SJCRH30 (cell line): ENCODE measurements at places on chromosomes 5 and 9.
A peak's percentile ranks its signal among the peaks of the same experiment; 100 is the strongest.

DNA sequence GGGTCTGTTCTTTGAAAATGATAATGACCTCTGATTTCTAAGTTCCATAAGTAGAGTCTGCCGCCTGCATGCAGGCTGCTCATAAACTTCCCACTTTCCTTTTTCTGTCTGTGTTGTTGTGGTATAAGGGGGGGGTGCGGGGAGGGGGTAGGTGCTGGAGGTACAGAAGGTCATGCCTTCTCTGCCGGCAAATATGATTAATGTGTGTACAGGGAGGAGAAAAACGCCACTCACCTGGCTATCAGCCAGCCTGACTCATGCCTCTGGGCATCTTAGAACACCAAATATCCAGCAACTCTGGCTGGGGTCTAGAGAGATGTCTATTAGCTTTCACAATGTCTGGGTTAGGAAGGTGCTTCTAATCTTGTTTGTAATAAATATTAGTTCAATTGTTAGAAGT, 128.3 kb downstream of the EFNA5 start:
- peak; percentile 90 for DNase-seq

DNA sequence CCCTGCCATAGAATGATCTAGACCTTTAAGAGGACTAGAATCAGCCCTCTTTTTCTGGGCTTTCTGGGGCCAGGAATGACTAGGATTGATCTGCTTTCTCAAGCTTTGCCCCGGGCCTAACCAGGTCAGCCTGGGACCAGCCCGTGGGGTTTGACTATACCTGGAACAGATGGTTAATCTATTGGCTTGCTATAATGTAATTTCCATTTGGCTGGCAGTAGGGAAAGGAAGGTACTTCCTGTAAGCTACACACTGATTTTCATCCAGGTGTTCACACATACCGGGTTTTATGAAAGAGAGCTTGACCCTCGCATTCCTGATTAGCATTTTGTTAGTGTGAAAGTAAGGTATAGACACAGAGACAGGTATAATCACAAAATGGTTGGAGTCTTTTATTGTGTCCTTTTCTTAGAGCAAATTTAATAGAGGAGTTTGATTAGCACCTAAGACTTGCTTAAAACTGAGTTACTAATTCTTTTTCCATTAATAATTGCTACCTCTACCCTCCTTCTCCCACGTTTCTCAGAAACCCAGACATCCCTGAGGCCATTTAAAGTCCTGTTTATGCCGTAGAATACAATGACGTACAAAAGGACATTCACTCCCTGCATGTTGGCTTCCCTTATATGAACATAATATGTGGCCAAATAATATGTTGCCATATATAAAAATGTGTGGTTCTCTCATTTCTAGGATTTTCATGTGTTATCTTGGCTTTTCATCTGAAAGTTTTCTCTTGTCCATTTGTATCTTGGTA, 17.3 kb downstream of the LNPEP start:
- no peak for DNase-seq

DNA sequence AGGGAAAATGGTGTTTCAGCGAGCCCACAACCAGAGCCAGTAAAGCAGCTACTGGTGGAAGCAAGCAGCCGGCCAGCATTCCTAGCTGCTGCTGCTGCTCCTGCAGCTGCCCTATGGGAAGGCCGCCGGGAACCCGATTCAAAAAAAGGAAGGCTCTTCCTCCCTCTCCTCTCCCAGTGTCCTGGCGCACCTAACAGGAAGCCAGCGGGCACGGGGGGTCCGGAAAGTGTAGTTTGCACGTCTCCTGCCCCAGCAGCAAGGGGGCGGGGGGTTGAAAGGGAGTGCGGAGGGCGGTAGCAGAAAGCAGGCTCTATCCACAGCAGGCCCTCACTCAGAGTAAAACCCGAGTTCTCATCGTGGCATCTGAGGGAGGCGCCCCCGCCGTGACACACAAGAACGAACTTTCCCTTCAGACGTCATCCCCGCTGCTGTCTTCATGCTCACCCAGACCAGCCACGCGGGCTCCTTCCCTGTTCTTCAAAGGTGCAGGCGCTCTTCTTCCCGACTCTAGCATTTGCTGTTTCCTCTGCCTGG, 16.5 kb downstream of the GRXCR2 start:
- no peak for DNase-seq

GRCh38 chr5:92864591-92864990, 716.4 kb downstream of the NR2F1-AS1 start:
- DNase-seq = no peak

DNA sequence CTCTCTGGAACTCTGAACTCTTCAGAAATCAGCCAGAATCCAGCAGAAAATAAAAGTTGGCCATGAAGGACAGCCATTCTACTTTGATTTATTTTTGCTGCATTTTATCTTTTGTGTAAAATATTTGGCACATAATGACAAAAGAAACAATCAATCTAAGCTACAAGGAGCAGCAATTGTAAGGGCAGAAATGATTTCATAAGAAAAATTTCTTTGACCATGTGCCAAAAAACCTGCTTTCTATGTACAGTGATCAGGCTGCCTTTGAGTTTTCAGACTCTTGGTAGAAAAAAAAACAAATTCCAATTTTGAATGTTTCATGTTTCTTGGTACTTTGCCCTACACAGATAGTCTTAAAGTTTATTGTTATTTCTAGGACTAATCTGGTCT, 69.8 kb upstream of the SLC1A3 start:
- DNase-seq = no peak

DNA sequence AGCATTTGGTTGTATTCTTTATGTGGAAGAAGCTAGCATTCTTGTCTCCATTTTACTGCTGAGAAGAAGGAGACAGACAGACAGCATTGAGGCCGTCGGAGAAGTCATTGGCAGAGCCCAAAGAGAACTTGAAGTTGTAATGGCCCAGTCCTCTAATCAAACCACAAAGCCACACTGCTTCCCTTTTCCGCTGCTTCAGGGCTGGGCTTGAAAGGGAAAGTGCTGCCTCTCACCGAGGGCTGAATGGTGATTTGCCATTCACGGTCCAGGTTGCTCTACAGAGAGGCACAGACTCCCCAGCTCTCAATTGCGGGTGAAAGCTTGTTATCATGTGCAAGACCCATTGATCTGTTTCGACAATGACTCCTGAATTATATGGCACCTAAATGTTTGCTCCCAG, 25.6 kb upstream of the POU4F3 start:
- DNase-seq = no peak

- no peak for DNase-seq
Measured at GRCh38 chr9:75483636-75484035, 395.3 kb downstream of the OSTF1 start.

DNA sequence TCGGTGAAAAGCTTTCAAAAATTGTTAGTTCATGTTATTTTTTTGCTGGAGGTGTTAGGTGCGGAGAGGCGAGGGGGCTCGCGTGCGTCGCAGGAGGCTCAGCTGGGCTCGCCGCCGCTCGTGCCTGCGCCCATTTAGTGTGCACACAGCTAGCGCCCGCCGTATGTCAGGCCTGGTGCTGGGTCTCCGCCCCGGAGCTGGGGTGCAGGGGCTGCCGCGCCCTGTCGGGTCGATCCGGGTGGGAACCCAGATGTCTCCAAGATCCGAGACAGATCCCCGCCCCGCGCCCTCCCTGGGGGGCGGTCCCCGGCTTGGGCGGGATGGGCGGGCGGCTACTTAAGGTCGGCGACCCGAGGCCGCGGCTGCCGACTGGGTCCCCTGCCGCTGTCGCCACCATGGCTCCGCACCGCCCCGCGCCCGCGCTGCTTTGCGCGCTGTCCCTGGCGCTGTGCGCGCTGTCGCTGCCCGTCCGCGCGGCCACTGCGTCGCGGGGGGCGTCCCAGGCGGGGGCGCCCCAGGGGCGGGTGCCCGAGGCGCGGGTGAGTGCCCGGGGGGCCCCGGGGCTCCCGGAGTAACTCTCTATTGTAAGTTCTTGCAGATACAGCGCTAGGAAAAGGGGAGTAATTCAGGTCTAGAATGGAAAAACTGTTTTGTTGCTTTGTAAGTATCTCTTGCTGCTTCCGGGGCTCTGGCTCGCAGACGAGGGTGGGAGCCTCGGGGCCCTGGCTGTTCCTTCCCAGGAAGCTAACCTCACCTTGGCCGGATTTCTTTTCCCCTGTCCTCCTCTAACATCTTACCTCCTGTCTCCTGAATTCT, 31.7 kb downstream of the GSN start:
- no peak for DNase-seq

- no peak for DNase-seq
Measured at GRCh38 chr5:154401355-154401754, 44.4 kb upstream of the SAP30L start.

- no peak for DNase-seq
Measured at GRCh38 chr5:36396640-36397039, 94.9 kb upstream of the RANBP3L start.

DNA sequence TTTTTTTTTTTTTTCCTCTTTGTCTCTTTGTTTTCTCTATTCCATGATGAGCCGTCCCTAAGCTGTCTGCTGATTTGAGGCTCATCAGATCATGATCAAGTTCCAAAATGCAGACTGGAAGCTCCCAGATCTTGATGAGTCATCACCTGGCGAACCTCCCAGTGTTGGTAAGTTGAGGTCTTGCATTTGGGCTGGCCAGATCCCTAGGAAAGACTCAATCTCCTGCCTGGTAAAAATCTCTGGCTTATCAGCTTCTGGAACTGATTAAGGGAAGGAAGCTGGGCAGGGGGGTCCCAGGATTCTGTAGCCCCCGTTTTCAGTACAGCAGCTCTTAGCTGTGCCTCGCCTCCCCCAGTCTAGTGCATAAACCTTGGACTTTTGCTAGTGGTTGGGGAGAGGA, 69.0 kb downstream of the TSPAN17 start:
- DNase-seq = peak; percentile 18

- DNase-seq = no peak
Measured at GRCh38 chr9:137987244-137988030, 109.9 kb downstream of the CACNA1B start.

GRCh38 chr9:2620919-2621721, 467 bp upstream of the VLDLR start:
- peak; percentile 87 for DNase-seq

GRCh38 chr5:137997726-137998213, 35.1 kb downstream of the FAM13B start:
- DNase-seq = no peak

DNA sequence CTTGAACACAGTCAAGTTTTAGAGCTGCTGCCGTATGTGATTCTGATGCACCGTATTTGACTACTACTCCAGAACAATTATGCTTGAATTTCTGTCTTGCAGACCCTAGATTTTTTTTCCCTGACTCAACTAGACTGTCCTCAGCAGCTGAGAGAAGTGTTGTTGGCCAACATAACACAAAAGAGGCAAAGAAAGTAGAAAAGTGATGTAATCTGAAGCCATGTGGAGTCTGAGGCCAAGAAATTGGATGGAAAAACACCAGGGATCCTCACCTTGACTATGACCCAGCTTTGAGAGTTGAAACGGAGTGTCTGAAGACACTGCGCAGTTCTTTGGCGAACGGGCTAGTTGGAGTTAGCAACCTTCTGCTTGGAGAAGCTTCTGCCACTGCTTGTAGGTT, 36.3 kb upstream of the FGF1 start:
- no peak for DNase-seq

GRCh38 chr9:34983209-34983608, 6.3 kb upstream of the DNAJB5 start:
- no peak for DNase-seq

DNA sequence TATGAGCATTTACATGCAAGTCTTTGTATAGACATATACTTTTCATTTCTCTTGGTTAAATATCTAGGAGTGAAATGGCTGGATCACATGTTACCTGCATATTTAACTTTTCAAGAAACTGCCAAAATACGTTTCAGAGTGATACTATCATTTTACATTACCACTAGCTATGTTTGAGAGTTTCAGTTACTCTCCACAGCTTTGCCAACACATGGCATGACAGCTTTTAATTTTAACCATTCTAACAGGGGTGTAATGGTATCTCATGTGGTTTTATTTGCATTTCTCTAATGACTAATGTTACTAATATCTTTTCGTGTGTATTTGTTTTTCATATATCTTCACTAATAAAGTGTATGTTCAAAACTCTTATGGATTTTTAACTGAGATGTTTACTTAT, 99.8 kb downstream of the DTWD2 start:
- no peak for DNase-seq

DNA sequence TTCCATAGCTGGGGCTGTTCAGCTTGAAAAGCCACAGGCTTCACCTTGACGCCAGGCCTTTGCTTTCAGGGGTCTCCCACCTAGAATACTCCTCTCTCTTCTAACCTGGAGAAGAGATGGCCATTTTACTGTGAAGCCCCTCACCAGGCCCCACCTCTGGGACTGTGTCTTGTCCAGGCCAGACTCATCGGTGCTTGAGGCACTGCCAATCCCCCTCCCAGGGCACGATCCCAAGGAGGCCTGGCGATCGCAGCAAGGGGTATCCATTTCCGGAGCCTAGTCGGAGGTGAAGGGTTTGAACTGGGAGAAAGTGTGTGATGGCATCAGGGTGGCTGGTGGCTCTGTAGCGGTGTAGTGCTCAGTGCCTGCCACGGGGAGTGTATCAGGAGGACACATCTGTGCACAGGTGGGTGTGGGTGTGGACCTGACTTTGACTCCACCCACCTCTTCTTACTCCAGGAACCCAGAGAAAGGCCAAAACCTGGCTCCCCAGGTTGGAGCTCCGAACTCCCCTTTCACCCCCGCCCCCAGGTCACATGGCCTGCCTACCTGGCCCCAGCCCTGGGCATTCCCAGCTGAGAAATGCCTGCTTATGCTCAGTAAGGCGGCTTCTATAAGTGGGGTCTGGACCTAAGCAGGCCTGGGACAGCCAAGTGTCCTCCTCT, 27.4 kb upstream of the ENHO start:
- DNase-seq = no peak

- DNase-seq = no peak
Measured at GRCh38 chr9:21961569-21961968, 32.6 kb downstream of the CDKN2A start.

DNA sequence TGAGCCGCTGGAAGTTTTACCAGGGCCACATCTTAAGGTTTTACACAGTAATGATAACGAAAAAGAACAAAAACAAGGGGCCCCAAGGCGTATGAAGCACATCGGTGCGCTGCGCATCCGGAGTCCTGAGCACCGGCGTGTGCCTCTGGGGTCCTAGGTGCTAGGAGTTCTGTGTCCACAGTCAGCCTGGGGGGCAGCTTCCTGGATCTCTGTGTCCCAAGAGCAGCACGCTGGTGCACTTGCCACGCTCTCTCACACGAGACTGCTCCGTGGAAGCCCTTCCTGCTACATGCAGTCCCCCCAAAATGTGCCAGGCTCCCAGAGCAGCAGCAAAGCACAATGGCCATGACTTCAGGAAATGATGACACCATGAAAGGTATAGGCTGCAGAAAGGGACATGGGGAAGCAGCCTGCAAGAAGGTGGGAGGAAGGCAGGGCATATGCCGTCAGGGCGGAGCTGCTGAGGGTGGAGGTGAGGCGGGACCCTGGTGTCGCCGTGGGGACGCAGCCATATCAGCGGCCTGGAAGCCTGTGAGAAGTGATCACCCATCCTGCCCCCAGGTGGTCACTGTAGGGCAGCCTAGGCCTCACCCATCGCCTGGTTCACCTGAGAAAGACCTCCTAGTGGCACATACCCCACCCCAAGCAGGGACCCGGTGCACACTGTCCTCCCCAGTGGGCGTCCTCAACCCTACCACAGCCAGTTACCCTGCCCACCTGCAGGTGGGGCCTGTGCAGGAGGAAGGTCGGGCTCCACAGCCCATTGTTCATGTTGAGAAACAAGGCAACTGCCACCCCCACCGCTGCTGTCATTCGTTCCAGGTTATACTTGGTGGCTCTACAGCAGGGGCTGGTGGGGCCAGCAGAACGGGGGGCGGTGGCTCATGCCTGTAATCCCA, 23.6 kb upstream of the SLC6A3 start:
- DNase-seq = no peak

GRCh38 chr9:14960881-14961280, 50.7 kb upstream of the FREM1 start:
- DNase-seq = no peak
